ENCODE measurements at places on chromosomes 12 and 14. TPM values are rescaled to one million over a fixed set of nuclear protein-coding genes. Genes with fewer than 3 reads are reported as not detected.

Gene ACVRL1
- total RNA-seq = 4.4 TPM

Gene UNC79
- total RNA-seq = 0.03 TPM

DNA sequence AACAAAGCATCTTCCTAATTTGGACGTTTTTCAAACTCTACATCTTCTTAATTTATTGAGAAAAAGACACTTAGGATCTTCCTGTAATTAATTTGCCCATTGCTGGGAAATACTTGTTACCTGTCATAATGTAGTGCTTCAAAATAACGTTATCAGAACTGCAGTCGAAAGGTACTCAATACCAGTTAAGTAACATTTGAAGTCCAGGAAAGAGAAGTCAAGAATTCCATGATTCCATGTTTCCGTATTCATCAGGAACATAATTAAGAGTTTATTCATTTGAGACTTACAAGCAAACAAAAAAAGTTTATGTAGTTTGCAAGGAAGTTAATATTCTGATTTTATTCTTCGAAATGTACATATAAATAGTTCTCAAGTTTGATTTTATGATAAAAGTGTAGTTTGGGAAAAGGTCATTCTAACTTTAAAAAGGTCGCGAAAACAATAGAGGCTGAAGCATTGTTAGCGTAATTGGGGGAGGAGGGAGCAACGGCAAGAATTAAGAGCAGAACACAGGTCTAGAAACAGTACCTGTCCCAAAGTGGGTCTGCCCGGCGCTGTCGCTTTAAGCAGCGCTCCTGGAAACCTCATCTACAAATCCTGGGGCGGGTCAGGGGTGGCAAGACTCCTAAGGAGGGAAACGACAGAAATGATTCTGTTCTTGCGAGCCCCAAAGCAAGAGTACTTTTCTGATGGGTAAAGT, 1.2 kb upstream of the KCNMB4 start:
- no peak for DNase-seq

GRCh38 chr14:70108419-70108818, 80.3 kb downstream of the SLC8A3 start:
- DNase-seq = no peak

- no peak for DNase-seq
Observed at GRCh38 chr12:92915365-92915764, 13.7 kb downstream of the EEA1 start.

Gene ZNF140
- total RNA-seq = 8.6 TPM

DNA sequence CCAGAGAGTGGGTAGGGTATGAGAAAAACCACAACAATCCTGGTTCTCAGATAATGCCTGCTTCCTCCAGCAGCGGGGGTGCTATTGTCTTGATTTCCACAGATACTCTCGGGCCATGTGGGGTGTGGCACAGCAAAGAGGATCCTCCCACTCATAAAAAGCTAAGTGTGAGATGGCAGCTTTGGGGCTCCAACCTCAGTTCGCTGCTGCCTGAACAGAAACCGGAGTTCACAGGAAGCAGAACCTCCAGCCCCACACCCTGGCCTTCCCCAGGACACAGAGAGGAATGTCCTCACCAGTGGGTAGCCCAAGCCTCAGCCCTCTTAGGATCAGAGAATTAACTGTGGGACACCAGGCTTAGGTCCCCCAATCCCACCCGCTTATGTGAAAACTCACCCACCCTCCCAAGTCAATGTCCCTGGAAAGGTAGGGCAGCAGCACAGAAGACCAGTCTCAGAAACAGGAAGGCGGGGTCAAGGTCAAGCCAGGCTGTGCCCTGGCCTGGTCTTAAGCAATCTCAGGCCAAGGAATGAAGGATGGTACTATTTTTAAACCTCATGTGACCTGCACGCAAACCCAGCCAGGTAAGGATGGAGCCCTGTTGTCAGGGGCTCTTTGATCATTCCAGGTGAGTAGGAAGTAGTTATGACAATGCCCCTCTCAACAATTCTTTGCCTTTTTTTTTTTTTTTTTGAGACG, 9.0 kb downstream of the KCTD10 start:
- DNase-seq = no peak

Measured in Caki2 (cell line).